ENCODE measurements at places on chromosomes 13 and 19. TPM values are rescaled to one million over a fixed set of nuclear protein-coding genes. Genes with fewer than 3 reads are reported as not detected.

PEG3 gene
- 5.9 TPM for total RNA-seq

LILRA5 gene
- total RNA-seq = not detected

NLRP9 gene
- total RNA-seq = not detected

ZNF708 gene
- total RNA-seq = 14.5 TPM

DNA sequence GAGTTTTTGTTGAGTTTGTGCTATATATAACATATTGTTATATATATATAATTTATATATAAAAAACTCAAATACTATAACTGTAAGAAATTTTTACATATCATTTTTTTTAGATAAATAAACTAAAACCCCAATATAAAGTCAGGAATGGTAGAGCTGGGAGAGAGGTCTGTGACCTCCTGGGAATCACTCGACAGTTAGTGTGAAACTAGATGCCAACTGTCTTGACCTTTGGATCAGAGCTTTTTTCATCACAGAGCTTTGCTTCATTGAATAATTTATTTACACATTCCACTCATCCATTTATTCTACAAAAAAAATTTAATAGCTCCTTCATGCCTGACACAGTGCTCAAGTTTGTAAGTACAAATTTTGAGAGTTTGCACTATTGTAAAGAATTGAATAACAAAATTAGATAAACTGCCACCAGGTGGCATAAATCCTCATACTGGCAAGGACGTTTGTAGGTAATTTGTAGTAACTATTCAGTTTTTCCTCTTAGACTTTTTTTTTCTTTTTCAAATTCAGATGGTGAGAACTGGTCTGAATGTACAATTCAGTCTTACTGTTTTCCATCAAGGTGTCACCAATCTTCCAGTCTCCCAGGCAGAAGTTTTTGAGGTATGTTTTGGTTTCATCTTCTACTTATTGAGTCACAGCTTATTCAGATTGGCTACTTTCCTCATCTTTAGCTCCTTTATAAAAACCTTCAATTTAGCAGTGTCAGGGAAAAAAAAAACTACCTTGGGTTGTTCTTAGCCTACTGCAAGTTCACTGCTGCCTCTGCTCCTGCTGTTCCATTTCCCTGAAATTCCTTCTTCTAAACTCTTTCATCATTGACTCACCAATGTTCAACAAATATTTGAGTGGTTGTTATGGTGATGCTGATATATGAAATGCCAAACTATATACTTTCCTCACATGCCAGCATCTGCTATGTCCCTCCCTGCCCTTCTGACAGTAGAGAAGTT lies 28.7 kb downstream of the LACC1 start:
- DNase-seq = no peak
- no peaks in the 10 kb centered on the region for H3K36me3 ChIP-seq
- peaks cover 14% of the 10 kb centered on the region for H3K4me1 ChIP-seq

Data from body of pancreas (tissue), 4 donors.